Suprapubic skin (tissue), 4 donors: ENCODE measurements at places on chromosomes 3 and 15.

DNA sequence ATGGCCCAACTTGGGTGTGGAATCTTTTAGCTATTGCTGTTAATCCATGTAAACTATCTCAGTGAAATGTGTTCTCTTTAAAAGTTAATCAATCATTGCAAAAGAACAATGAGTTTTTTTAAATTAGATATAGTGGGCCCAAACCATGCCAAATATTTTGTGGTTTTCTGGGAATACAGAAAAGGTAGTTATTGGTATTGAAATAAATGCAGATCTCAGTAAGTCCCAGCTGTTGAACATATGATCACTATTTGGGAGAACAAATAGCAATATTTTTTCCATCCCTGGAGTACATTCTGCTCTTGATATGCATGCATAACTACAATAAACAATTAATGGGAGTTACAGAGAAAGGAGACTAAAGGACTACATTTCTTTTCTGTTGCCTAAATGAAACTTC is 36.0 kb upstream of the LEKR1 start:
- H3K36me3 ChIP-seq = peaks cover 4% of the 10 kb centered on the region
- no peak overlapping the region for H3K4me3 ChIP-seq
- no peaks in the 10 kb centered on the region for H3K27me3 ChIP-seq
- DNase-seq = no peak
- H3K4me1 ChIP-seq = peaks cover 15% of the 10 kb centered on the region

DNA sequence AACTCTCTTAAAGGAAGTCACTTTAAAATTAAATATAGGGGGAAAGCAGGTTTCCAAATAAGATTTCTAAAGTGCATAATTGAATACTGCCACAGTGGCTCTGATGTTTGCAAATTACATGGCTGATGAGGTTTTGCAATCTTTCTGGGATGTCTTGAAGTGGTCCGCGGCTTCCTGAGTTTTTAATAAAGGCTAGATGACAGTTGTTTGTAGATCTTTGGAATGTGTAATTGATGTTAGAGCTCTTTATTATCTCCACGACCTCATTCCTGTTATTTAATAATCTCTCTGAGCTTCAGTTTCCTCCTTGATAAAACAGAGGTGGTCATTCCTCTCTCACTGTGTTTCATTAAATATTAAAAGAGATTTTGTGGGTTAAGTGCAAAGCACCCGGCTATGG is 27.0 kb upstream of the CEMIP start:
- DNase-seq = no peak
- H3K27me3 ChIP-seq = no peaks in the 10 kb centered on the region
- peaks cover 8% of the 10 kb centered on the region for H3K36me3 ChIP-seq
- no peaks in the 10 kb centered on the region for H3K4me1 ChIP-seq
- no peak overlapping the region for H3K27ac ChIP-seq

DNA sequence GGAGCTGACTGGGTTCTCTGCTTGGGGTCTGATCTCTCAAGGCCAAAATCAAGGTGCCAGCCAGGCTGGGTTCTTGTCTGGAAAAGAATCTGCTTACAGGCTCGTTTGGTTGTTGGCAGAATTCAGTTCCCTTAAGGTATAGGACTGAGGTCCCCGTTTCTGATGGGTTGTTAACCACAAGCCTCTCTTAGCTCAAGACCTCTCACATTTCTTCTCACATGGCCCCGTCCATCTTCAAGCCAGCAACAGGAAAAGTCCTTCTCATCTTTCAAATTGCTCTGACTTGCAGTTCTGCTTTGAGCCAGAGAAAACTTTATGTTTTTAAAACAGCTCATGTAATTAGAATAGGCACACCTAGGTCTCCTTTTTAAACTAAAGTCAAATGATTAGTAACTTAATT is 20.4 kb downstream of the UACA start:
- peak overlapping the region; percentile 73 for H3K27ac ChIP-seq
- H3K27me3 ChIP-seq = no peaks in the 10 kb centered on the region
- no peak for DNase-seq
- H3K4me1 ChIP-seq = peaks cover 43% of the 10 kb centered on the region

- peaks cover 16% of the 10 kb centered on the region for H3K4me1 ChIP-seq
- H3K27me3 ChIP-seq = no peaks in the 10 kb centered on the region
- H3K36me3 ChIP-seq = no peaks in the 10 kb centered on the region
- H3K27ac ChIP-seq = no peak overlapping the region
Measured at GRCh38 chr3:156668073-156668763, 6.2 kb upstream of the TIPARP start.

DNA sequence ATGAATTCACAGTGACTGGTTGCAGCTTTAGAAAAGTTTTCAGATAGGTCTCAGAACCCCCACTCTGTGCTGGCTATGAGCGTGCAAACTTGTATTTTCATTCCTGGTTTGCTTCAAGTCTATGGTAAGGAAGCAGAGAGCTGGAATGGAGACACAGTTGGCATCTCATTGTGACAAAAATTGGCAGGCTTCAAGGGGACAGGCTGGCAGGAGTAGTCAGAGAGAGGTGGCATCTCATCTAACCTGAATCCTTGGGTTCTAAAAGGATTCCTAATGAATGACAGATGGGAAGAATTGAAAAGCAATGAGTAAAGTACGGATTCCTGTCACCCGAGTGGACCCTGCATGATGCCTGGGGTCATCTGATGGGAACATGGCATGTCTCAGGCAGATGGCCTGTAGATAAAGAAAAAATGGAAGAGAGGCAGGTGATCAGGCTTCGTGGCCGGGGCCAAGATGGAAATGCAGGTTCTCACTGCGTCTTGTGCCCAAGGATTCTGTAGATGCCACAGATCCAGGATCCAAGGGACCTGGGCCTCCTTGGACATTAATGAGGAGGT is 89.4 kb upstream of the ABHD17C start:
- peaks cover 3% of the 10 kb centered on the region for H3K27me3 ChIP-seq
- no peaks in the 10 kb centered on the region for H3K36me3 ChIP-seq
- H3K4me1 ChIP-seq = peaks cover 30% of the 10 kb centered on the region
- DNase-seq = no peak
- H3K27ac ChIP-seq = no peak overlapping the region
- H3K4me3 ChIP-seq = no peak overlapping the region

- H3K27ac ChIP-seq = no peak overlapping the region
- no peaks in the 10 kb centered on the region for H3K27me3 ChIP-seq
- H3K4me1 ChIP-seq = peaks cover 6% of the 10 kb centered on the region
- no peak overlapping the region for H3K4me3 ChIP-seq
Measured at GRCh38 chr3:161295325-161295724, 74.2 kb downstream of the NMD3 start.

- H3K36me3 ChIP-seq = no peaks in the 10 kb centered on the region
- no peak overlapping the region for H3K27ac ChIP-seq
- H3K27me3 ChIP-seq = no peaks in the 10 kb centered on the region
- DNase-seq = no peak
- no peaks in the 10 kb centered on the region for H3K4me1 ChIP-seq
- no peak overlapping the region for H3K4me3 ChIP-seq
Measured at GRCh38 chr15:93861413-93861812, 369.9 kb upstream of the MCTP2 start.

- H3K4me1 ChIP-seq = peaks cover 9% of the 10 kb centered on the region
- no peak overlapping the region for H3K27ac ChIP-seq
- DNase-seq = no peak
- no peaks in the 10 kb centered on the region for H3K27me3 ChIP-seq
Measured at GRCh38 chr15:80585544-80586018, 109.5 kb upstream of the ABHD17C start.
